ENCODE measurements at places on chromosomes 7 and 10.

DNA sequence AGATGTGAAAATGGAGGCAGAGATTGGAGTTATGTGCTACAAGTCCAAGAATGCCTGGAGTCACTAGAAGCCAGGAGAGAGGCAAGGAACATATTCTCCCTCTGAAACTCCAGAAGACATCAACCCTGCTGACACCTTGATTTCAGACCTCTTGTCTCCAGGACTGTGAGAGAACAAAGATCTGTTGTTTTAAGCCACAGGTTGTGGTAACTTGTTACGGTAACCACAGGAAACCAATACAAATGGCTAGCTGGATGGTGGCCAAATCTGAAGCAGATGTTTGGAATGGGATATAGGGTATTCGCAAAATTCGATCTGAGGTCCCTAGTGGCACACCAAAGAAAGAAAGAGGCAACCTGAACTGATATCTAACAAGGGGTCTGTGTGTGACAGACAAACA, 129.0 kb downstream of the HERPUD2 start:
- DNase-seq = no peak

- DNase-seq = no peak
Observed at GRCh38 chr10:80642661-80643060, 105.0 kb downstream of the SH2D4B start.

DNA sequence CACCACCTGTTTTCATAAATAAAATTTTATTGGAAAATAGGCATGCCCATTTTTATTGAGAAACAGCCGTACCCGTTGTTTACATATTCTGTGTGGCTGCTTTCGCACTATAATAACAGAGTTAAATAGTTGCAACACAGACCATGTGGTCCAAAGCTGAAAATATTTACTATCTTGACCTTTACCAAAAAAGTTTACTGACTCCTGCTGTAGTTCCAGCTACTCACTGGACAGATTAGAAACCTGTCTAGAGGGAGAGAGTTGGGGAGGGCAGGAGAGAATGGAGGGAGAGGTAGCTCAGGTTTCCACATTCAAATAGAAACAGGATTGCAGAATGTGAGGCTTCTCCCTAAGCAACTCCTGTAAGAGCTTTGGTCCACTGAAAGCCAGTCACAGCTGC, 55.1 kb upstream of the GLCCI1 start:
- DNase-seq = no peak

GRCh38 chr10:98790817-98791216, 344.1 kb upstream of the HPS1 start:
- no peak for DNase-seq

DNA sequence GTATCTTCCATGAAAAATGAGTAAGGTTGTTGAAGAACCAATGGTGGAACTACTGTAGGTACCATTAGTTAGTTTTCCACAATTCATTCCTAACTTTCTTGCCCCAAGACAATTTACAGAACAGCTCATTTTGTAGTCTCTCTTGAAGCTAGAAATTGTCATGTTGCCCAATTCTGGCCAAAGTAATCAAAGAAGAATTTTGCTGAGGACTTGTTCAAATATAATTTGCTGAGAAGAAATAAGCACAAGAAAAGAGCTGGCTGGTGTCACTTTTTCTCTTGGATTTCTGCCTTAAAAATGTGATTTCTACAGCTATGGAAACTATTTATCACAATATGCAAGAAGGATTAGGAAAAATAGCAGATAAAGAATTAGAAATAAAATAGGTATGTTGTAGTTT, 199.2 kb upstream of the SEMA3A start:
- no peak for DNase-seq

- peak; percentile 10 for DNase-seq
Observed at GRCh38 chr7:97971120-97971989, 18.6 kb downstream of the OCM2 start.

- no peak for DNase-seq
Observed at GRCh38 chr7:18405726-18406125, 89.8 kb upstream of the HDAC9 start.

All from skin of body (tissue), 3 donors.